ENCODE measurements at places on chromosomes 16 and 17.
A peak's percentile ranks its signal among the peaks of the same experiment; 100 is the strongest.

GRCh38 chr17:48363161-48363560, 66.9 kb downstream of the SKAP1 start:
- peak; percentile 28 for DNase-seq

DNA sequence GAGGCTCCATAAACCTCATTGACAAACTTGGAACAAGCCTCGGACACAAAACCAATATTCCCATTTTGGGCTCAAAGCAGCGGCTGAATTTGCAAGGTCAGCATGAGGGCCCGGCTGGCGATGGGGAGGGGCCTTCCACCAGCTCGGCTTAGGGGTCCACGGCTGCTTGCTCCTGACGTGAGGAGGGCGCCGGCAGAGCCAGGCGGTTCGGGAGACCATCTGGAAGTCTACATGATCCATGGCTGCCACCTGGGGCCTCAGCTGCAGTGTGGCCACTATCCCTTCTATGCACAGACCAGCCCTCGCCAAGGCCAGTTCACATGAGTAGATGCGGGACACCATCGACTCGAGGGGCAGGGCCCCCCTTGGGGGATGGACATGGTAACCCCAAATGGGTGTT, 39.1 kb downstream of the NDEL1 start:
- DNase-seq = no peak

DNA sequence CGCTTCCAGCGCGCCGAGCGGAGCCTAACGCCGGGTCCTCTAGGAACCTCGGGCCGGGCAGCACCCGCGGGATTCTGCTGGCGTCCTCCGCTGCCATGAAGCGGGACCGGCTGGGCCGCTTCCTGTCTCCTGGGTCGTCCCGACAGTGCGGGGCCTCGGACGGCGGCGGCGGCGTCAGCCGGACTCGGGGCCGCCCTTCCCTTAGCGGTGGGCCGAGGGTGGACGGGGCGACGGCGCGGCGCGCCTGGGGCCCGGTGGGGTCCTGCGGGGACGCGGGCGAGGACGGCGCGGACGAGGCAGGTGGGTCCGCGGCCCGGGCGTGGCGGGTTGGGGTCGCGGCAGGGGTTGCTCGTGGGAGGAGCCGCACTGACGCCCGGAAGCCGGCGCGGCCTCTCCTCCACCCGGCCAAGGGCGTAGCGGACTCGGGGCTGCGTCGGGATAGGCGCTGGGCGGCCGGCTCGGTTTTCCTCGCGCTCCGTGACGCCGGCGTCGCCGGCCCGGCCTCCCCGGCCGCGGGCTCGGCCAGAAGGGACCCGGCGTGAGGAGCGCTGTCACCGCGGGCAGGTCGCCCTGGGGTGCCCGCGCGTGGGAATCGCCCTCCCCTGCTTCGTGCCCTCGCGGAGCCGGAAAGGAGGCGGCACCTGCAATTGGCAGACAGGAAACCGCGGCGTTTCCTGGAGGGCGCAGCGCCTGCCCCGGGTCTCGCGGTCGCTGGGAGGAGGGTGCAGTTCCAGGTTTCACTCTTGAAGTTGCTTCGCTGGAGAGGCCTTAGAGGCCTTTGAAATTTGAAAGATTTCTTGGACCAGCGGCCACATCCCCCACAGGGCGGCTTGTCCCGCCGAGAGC, 432 bp downstream of the ZNF276 start:
- no peak for DNase-seq

DNA sequence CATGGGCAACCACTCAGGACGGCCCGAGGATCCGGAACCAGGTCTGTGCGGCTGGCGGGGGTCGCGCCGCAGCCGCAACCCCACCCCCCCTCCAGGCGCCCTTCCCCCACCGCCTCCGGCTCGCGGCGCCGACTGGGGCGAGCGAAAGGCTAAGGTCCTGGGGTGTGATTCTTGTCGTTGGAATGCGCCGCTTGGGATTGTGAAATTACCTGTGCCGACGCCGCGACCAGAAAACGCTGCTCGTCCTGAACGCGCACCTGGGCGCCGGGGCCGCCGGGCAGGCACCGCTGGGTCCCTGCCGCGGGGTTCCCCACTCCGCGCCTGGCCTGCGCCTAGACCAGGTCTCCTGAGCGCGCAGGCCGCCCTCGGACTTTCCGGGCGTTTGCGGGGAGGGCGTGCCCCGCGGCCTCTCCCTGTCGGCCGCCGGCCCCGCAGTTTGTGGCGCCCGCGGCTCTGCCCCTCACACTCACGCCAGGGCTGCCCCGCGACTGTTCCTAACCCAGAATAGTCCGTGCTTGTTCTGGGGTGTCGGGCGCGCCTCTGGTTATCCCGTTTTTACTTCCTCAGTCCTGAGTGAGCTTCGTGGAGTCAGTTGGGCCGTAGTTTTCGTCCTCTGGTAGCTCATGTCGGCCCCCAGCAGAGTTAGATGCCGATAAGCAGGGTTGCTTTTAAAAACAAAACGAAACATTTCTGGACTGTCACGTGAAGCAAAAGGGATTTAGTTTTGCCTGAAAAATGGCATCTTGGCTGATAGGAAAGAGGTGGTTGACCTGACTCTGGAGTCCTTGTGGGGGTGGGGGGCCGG, 147.2 kb downstream of the SPECC1 start:
- no peak for DNase-seq

DNA sequence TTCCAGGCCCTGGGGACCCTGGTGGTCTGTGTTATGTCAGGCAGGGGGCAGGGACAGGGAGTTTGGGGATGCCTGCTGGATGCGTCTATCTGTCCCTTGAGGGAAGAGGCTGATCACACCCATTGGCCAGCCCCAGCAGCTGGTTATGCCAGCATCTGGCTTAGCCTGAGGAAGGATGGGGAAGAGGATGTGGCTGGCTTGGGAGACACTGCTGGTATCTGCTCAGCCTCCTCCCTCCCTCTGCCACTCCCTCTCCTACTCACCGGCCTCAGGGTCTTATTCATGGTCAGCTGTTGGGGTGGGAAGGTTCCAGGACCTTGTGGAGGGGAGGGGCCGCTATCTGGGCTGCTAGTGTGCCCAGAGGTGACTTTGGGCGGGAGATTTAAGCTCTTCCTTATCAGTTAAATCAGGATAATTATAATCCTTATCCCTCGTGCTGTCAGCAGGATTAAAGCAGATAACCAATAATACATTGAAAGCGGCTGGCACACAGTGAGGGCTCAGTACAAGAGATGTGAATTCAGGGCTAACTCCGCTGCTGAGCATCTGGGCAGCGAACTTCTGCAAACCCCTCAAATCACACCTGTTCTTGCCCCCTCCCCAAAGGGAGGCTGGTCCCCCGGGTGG, 36.0 kb upstream of the MLKL start:
- no peak for DNase-seq

DNA sequence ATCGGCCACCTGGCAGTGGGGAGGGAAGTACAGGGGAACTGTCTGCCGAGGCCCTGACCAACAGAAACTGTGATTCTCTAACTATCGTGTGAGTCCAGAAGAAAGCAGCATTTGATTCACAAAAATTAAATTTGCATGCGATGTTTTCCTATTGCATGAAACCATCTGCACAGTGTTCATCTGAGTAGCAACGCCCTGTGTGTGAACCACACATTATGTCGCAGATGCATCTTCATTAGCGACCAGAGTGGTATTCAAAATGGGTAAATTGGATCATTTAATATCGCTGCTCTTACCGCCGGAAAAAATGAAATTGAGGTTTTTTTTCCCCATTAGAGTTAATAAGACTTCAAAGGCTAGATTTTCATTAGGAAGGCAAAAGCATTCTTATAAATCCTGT, 260.6 kb downstream of the ABCC12 start:
- DNase-seq = no peak

GRCh38 chr17:5758651-5759050, 174.3 kb upstream of the NLRP1 start:
- DNase-seq = no peak

DNA sequence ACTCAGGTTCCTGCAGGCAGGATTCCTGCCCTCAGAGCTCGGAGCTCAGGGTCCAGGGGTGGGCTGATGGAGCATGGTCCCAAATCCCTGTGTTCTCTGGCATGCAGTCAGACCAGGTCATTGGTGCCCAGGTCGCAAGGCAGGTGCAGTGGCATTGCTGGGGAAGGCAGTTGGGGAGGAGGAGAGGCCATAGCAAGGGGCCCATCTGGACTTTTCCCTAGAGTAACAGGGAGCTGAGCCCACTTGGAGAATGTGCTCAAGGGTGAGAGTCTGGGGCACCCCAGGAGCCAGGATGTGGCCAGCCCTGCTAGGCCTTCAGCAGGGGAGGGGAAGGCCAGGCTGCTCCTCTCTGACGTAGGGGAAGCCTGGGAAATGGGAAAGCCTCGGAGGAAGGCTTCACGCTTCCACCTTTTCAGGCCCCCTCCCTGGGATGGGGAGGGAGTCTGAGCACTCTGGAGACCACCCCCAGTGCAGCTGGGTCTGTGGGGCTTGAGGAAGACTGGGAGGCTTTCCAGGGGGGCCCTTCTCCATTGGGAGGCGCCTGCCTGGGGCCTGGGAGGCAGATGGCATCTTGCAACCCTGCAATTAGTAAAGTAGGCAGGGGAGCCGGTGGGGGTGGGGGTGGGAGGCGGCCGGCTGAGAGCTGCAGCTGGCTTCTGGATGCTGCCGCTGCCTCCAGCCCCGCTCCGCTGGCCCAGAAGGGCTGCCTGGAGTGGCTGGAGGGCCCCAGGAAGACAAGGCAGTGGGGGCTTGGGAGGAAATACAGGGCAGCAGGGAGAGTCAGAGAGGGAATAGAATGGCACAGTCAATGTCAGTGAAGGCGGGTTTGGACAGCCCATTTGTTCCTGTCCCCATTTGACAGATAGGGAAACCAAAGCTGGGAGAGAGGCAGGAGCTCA, 21.1 kb upstream of the DOK4 start:
- peak; percentile 43 for DNase-seq

- DNase-seq = no peak
These were observed 53.8 kb downstream of the SHISA6 start for GRCh38 chr17:11294826-11295225.

- no peak for DNase-seq
These were observed 15.1 kb upstream of the LASP1NB start for GRCh38 chr17:38910325-38910724.

Data from NCI-H1694 (cell line).